COLO829 (cell line): ENCODE measurements at places on chromosomes 1 and 21.

DNA sequence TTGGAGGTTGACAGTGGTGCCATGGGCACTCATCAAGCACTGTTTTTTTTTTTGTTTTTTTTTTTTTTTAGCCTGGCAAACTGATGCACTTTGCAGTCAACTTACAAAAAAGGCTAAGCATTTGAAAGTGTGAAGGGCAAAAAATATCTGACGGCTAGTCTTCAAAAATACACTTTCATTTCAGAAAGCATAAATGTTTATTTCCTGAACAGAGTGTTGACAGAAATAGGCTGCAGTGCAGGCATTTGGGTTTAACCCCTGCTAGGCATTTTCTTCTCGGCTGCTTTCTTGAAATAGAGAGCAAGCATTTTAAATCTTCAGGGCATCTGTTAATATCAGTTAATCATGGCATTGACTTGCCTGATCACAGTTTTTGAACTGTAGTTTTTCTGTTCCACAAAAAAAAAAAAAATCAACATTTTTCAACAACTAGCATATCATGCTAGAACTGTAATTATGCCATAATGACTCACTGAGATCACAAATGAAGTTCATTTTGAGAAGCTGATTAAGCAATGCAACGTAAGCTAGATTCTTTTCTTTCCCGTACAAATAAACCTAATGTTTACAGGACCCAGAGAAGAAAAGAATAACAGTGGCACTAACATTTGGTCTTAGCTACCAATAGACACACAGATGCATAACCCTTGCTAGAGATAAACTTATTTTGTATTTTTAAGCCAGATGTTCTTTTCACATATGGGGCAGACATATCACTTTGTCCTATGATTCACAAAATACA lies 100.4 kb upstream of the USH2A start:
- no peak for DNase-seq

- DNase-seq, result peak; percentile 63
Observed at GRCh38 chr1:157852476-157852875, 10.9 kb upstream of the CD5L start.

DNA sequence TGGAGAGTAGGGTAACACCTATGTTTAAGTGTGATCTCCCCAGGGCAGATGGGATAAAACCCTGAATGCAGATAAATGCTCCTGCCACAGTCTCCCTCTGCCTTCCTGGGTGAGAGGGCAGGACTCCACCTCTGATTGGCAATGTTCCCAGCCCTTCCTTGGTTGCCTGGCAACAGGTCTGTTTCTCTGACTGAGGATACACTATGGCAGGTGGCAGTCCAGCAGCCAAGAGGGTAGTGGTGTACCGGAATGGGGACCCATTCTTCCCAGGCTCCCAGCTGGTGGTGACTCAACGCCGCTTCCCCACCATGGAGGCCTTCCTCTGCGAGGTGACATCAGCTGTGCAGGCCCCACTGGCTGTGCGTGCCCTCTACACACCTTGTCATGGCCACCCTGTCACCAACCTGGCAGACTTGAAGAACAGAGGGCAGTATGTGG lies at the start of gene DCDC2B:
TSS of gene DCDC2B (plus strand) at position 199 of the 438 bp plus-strand sequence. CDS start at position 204, 5 bp downstream.
- no peak for DNase-seq

GRCh38 chr1:63710761-63711380 lies 62.9 kb upstream of the ROR1 start:
- DNase-seq, result no peak

GRCh38 chr1:152533327-152533938 lies 19.2 kb downstream of the CRCT1 start:
- peak; percentile 48 for DNase-seq

DNA sequence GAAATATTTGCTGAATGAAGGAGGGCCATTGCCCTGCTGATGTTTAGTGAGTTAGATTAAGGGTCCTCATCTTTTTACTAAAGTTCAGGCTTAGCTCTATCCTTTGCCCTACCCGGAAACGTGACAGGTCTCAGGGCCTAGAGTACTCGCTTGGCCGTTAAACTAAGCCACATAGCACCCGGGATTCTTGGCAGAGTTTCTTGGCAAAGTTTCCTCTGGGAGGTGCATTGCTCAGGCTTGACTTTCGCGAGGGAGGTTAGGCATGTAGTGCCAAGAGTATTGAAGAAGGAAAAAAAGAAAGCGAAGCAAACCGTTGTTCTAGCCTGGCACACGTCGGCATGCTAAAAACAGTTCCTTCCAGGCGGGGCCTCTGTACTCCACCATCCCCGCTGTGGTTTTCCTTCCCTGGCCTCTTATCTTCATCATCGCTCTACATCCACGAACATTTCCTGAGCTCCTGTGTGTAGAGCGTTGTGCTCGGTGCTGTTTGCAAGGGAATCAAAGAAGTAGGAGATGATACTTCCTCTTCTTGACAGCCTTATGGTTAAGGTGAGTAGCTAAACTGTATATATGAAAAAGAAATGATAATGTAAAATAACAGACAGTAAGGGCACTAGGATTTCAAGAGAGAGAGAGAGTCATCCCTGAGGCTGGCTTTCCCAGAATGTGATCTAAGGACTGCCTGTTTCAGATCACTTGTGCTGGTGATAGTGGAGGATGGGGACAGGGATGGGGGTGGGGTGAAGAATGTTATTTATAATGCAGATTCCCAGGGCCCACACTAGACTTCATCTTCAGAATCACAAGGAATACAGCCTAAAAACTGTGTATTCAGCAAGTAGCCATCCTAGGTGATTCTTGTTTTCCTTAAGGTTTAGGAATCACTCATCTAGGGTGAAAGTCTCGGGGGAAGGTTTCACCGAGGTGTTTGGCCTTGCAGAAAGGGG lies 18.8 kb downstream of the RNF220 start:
- no peak for DNase-seq

DNA sequence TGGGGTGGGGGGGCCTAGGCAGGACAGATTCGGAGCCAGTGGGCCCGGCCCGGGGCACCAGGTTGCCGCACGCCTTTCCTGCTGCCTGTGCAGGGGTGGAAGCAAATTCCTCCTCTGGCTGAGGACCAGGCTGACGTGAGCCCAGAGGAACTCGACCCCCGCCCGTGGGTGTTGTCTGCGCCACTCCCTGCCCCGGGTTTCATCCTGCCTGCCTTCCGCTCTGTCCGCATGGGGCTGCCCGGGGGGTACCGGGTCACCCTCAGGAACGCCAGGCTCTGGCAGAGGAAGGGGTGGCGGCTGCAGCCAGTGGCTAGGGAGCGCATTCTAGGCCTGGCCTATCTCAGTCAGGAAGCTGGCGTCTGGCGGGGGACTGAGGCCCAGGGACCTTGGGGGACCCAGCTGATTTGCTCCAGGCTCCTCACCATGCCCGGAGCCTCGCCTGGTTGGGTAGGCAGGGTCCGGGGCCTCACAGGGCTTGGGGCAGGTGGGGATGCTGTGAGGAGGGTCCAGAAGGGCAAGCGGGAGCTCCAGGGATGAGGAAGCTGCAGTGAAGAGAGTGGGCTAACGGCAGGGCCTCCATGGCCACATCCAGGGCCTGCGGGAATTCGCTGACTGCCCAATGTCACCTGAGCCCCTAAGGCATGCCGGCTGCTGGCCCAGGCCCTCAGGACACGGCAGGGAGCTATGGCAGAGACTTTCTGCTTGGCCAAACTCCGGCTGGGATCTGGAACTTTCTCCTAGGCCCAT lies 2.4 kb upstream of the IBA57 start:
- DNase-seq, result no peak

GRCh38 chr21:39314143-39315027 lies 953 bp upstream of the BRWD1 start:
- DNase-seq, result peak; percentile 16

GRCh38 chr1:93143136-93143535 lies 37.1 kb downstream of the TMED5 start:
- no peak for DNase-seq

DNA sequence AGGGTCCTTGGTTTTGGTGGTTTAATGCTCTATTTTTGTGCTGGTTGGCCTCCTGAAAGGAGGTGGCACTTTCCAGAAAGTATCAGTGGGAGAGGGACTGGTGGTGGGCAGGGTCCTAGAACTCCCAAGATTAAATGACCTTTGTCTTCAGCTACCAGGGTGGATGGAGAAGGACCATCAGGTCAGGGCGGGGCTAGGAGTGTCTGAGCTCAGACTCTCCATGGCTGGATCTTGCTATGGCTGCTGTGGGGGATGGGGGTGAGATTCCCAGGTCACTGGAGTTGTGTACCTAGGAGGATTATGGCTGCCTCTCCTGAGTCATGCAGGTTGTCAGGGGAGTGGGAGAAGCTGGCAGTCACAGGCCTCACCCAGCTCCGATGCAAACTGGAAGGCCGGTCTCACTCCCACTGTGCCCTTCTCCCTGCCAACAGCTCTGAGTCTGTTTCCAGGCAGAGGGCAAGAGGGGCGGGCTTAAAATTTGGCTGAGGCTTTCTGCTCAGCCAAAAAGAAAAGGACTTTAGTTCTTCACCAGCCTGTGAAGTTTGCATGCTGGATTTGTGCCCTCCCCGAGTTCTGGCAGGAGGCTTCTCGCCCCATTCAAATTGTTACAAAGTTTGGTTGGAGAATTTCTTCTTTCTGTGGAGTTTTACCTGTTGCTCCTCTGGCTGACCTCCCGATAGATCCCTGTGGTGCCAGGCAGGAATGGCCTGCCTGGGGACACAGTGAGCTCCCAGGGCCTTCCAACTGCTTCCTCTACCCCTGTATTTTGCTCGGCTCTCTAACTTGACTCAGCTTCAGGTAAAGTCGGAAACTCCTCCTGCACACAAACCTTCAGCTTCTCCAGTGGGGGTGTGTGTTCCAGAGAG lies 13.1 kb upstream of the KYAT3 start:
- DNase-seq, result no peak

- DNase-seq, result no peak
Observed at GRCh38 chr1:19013826-19014548, 57.5 kb upstream of the IFFO2 start.

DNA sequence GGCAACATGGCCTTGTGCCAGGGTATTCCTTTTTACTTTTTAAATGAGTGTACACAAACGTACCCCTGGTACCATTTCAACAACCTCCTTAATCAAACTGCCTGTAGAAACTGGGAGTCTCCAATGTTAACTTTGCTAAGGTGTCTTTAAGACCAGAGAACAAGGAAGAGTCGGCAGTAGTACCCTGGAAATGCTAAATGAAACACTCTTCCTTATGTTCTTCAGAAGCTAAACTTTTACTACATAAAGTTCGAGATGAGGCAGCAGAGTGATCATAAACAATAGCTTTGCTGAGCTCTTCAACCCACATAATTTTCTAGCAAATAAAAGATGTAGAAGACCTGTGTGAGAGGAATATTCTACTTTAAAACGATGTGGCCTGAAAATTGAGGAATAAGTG lies 297.7 kb upstream of the NRIP1 start:
- no peak for DNase-seq

- DNase-seq, result no peak
Observed at GRCh38 chr1:46587069-46587468, 17.0 kb downstream of the MKNK1 start.

DNA sequence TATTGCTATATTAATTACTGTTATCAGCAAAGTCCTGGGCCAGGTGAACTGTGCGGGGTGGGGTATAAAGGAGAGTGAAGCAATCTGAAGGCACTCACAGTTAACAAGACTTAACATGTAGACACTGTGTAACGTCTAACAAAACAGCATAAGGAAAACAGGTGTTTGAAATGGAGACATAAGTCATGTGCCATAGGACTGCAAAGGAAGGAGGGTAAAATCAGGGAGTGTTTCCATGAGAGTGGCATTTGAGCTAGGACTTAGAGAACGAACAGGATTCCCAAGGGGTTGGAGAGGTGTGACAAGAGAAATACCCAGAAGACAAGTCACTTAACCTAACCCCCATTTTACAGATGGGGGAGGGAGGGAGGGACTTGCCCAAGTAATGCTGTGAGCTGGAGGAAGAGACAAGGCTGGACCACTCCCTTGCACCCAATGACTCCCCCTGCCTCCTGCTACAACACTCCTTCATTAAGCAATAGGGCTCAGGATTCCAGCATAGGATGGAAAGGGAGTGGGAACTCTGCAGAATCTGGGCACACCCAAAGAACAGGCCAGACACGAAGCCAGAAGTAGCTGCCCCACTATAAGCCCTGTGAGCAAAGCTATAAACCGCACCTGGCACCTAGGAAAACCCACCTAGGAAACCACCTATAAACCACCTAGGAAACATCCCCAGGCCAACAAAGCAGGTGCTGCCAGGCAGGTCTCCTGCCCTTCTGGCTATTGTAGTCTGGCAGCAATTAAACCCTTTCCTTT lies 6.6 kb downstream of the PEF1 start:
- DNase-seq, result no peak

DNA sequence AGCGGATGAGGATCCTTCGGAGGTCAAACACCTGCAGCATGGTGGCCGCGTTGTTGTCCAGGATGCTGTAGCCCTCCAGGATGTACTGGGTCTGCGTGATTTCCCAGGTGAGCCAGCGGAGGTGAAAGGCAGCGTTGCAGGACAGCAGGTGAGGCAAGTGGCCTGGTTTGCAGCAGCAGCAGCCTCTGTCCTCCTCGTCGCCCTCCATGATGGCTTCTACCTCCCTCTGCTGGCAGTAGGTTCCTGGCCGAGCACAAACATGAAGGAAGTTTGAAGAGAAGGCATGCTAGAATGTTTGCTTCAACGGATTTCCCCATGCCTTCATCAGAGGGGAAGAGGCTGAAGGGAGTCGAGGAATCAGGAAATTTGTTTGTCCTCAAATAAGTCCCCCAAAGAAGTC lies 74.7 kb downstream of the NTPCR start:
- DNase-seq, result peak; percentile 51

DNA sequence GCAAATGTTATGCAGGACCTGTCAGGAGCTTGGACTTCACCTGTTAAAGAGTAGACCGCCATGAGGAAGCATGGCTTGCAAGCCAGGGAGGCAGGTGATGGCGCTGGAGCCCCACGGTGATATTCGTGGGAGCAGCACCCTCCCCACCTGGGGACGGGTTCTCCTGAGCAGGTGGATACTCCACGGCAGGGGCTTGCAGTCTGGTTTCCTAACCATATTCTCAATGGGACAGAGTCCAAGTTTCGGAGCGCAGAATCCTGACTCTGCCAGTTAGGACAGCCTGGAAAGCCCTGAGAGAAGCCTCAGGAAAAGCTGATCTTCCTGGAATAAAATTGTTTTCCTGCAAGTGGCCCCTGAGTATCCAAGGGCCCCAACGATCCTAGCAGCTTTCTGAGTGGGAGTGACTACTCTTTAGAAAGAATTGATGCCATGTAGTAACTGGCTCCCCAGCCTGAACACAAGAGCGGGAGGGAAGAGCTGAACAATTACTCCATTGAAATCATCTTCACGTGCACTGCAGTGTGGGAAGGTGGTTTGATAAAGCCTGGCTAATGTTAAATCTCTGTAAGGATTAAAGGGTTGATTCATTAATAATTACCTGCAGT lies 146.3 kb upstream of the RAB4A start:
- DNase-seq, result peak; percentile 68

DNA sequence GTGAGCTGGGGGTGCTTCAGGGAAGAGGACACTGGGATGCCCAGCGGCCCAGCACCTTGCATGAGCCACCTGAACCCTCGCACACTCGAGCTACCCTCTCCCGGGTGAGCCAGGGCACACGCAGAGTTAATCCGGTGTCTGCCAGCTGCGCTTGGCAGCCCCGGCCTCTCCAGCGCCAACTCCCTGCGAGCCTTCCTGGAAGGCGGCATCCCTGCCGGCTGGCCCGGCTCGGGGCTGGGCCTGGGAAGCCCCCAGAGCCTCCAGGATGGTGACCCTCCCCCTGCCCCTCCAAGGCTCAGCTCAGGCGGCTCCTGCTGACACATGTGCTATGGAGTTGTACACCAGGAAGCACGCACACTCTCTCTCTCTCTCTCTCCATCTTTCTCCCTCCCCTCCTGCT lies 48.7 kb downstream of the RAP1GAP start:
- no peak for DNase-seq

GRCh38 chr1:184152434-184152898 lies 100.9 kb downstream of the TSEN15 start:
- no peak for DNase-seq

GRCh38 chr1:150269451-150269850 lies 635 bp upstream of the APH1A start:
- no peak for DNase-seq
